ENCODE measurements at places on chromosomes 7 and 10.

GRCh38 chr7:43652364-43652763 lies 69.5 kb downstream of the STK17A start:
- DNase-seq, result no peak

- DNase-seq, result no peak
Observed at GRCh38 chr10:61166065-61166464, 222.1 kb upstream of the RHOBTB1 start.

GRCh38 chr7:153022475-153023193 lies 263.1 kb downstream of the ACTR3B start:
- no peak for DNase-seq

DNA sequence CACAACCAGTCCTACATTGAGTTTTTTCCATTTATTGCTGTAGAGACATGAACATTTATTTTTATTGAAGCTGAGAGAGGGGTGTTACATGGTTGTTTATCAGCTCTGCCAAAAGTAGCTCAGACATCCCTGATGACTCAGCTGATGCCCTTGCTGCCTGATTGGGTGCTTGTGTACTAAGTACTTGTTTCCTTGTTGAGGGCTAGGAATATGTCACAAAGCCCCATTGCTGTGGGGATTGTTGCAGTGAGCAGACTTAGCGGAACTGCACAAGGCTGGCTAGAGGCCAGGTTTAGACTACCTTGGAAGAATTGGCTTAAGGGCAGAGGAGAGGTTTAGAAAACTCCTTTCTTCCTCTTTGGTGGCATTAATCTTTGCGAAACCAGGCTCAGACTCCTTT lies 110.6 kb downstream of the AUTS2 start:
- no peak for DNase-seq

- DNase-seq, result no peak
Observed at GRCh38 chr10:5476918-5477525, 22.3 kb downstream of the CALML5 start.

DNA sequence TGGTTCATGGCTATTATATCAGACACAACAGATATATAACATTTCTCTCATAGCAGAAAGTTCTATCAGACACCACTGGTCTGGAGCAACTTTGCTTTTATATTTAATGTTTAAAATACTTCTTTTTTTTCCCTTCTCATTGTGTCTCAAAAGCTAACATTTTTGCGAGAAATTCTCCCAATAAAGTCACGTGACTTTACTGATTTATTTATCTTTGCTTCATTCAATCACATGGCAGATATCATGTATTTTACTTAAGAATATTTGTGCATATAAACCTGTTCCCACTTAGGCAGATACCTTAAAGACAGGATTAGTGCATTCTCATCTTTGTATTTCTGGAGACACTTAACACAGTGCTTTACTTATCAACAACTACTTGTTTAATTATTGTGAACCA lies 1093.1 kb upstream of the LRRN3 start:
- no peak for DNase-seq

GRCh38 chr10:84846658-84847316 lies 518.4 kb downstream of the CCSER2 start:
- peak; percentile 58 for DNase-seq

- no peak for DNase-seq
Observed at GRCh38 chr10:5284311-5285057, 80.3 kb upstream of the UCN3 start.

Data from SK-N-DZ (cell line).